Endodermal cell (in vitro differentiated cells): ENCODE measurements at places on chromosomes 1 and 21. TPM values are rescaled to one million over a fixed set of nuclear protein-coding genes. Genes with fewer than 3 reads are reported as not detected.

GRCh38 chr1:172448995-172449584 is 5.2 kb upstream of the PIGC start:
- no peak overlapping the region for H3K27ac ChIP-seq
- H3K4me3 ChIP-seq = no peak overlapping the region
- DNase-seq = no peak
- no peaks in the 10 kb centered on the region for H3K36me3 ChIP-seq

- no peak for DNase-seq
- H3K4me3 ChIP-seq = no peak overlapping the region
- H3K36me3 ChIP-seq = no peaks in the 10 kb centered on the region
- no peak overlapping the region for H3K27ac ChIP-seq
Measured at GRCh38 chr1:24454673-24455072, 39.1 kb downstream of the NIPAL3 start.

GRCh38 chr1:201516511-201517127 is 9.7 kb upstream of the CSRP1 start:
- H3K27ac ChIP-seq = no peak overlapping the region
- H3K4me1 ChIP-seq = peaks cover 25% of the 10 kb centered on the region
- H3K27me3 ChIP-seq = no peaks in the 10 kb centered on the region
- no peak overlapping the region for H3K4me3 ChIP-seq
- no peaks in the 10 kb centered on the region for H3K36me3 ChIP-seq
- no peak for DNase-seq

GRCh38 chr1:86498281-86498680 is 29.6 kb downstream of the CLCA1 start:
- H3K36me3 ChIP-seq = no peaks in the 10 kb centered on the region
- H3K4me3 ChIP-seq = no peak overlapping the region
- peaks cover 8% of the 10 kb centered on the region for H3K4me1 ChIP-seq
- no peak for DNase-seq
- no peak overlapping the region for H3K27ac ChIP-seq

GRCh38 chr21:34770576-34770975 is 101.8 kb downstream of the CLIC6 start:
- DNase-seq = no peak
- H3K36me3 ChIP-seq = no peaks in the 10 kb centered on the region
- no peak overlapping the region for H3K4me3 ChIP-seq
- H3K4me1 ChIP-seq = no peaks in the 10 kb centered on the region
- H3K27ac ChIP-seq = no peak overlapping the region
- H3K27me3 ChIP-seq = no peaks in the 10 kb centered on the region

GRCh38 chr1:247459507-247459906 is 1.6 kb upstream of the OR2B11 start:
- no peak overlapping the region for H3K4me3 ChIP-seq
- no peaks in the 10 kb centered on the region for H3K4me1 ChIP-seq
- H3K27ac ChIP-seq = no peak overlapping the region

- no peaks in the 10 kb centered on the region for H3K4me1 ChIP-seq
- H3K27me3 ChIP-seq = no peaks in the 10 kb centered on the region
- no peak overlapping the region for H3K27ac ChIP-seq
- H3K4me3 ChIP-seq = no peak overlapping the region
- H3K36me3 ChIP-seq = no peaks in the 10 kb centered on the region
- DNase-seq = no peak
Measured at GRCh38 chr1:30083800-30084464, 639.5 kb downstream of the MATN1 start.

GRCh38 chr1:181386340-181386739 is 97.0 kb upstream of the CACNA1E start:
- H3K27ac ChIP-seq = no peak overlapping the region
- no peaks in the 10 kb centered on the region for H3K4me1 ChIP-seq
- no peak for DNase-seq
- no peaks in the 10 kb centered on the region for H3K36me3 ChIP-seq

DNA sequence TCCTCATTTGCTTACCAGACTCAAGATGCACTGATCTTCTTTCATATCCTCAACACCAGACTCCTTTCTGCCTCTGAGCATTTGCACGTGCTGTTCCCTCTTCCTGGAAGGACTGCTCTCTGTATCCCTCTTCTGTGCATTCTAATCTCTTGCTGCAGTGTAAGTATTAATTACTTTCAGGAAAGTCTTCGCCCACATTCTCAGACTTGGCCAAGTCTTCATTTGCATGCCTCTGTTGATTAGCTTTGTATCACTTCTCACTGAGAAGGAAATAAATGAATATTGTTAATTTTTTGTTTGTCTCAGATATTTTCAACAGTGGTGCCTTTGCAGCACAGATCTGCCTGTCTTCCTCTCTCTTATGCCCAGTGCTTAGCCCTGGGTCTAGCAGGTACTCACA is 50.3 kb upstream of the RAB3GAP2 start:
- H3K4me3 ChIP-seq = no peak overlapping the region
- DNase-seq = no peak
- peaks cover 36% of the 10 kb centered on the region for H3K27me3 ChIP-seq
- no peaks in the 10 kb centered on the region for H3K4me1 ChIP-seq
- no peaks in the 10 kb centered on the region for H3K36me3 ChIP-seq
- no peak overlapping the region for H3K27ac ChIP-seq

DNA sequence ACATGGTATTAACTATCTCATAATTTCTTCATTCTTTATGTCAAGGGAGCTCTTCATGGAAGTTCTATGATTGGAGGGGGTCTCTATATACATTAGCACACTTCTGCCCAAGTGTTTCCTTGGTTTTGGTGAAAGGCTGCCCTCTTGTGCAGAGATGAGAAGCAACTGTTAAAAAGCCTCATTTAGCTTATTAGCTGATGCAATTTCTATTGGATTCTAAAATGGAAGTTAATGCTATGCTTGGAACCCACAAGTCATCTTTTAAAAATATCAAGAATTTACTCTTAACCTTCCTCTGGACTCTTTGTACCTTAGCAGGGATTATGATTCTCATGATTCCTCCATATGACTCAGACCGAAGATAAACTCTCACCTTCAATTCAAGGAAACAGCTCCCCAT is 328.9 kb downstream of the PTBP2 start:
- H3K27ac ChIP-seq = no peak overlapping the region
- H3K27me3 ChIP-seq = no peaks in the 10 kb centered on the region
- H3K4me3 ChIP-seq = no peak overlapping the region
- no peaks in the 10 kb centered on the region for H3K36me3 ChIP-seq
- no peaks in the 10 kb centered on the region for H3K4me1 ChIP-seq

- H3K36me3 ChIP-seq = no peaks in the 10 kb centered on the region
- peak overlapping the region; percentile 58 for H3K27ac ChIP-seq
- DNase-seq = no peak
- no peaks in the 10 kb centered on the region for H3K27me3 ChIP-seq
- H3K4me1 ChIP-seq = peaks cover 3% of the 10 kb centered on the region
- peak overlapping the region; percentile 70 for H3K4me3 ChIP-seq
Measured at GRCh38 chr21:19541602-19542001, 1138.0 kb upstream of the TMPRSS15 start.

DNA sequence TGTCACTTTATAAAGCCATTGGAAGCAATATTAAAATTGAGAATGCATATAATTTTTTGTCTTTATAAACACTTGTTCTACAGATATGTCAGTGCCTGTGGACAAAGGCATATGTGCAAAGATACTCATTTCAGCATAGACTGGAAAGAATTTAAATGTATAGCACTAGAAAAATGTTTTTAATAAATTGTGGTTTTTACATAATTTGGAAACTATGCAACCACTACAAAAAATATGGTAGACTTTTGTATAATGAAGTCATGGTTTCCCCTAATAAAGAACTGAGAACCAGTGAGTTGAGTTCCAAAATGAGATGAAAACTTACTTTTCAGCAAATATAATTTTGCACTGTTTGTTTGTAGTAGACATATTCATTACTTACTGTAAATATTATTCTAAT is 48.5 kb downstream of the BRINP3 start:
- no peaks in the 10 kb centered on the region for H3K4me1 ChIP-seq
- no peak overlapping the region for H3K27ac ChIP-seq
- H3K36me3 ChIP-seq = no peaks in the 10 kb centered on the region
- H3K4me3 ChIP-seq = no peak overlapping the region

DNA sequence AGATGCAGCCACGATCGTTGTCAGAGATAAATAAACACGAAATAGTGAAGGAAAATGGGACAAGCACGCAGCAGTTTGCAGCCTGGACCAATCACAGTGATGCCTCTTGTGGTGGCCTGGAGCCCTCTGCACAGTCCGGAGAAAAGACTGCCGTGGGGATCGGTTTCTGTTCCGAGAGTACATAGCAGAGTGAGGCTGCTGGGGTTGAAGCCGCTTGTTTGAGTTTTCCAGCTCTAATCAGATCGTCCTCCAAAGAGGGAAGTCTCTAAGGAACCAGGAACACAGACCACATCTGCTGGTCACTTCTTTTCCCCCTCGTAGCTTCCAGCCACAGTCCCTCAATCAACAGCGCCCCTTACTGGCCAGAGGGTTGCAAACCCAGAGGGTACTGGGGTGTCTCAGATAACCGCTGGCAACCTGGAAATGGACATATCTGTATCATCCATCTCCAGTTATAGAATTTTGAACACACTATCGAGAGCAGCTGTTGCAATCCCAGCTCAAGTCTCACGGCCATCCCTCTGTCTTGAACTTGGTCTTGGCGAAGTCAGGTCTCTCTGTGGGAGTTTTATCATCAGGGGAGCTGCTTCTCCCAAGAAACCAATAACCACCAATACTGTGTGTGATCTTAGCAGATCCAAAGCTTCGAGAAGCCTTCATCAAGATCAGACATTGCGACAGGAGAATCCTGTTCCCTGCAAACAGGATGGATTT is 57.4 kb downstream of the OLIG1 start:
- DNase-seq = peak; percentile 94
- H3K36me3 ChIP-seq = no peaks in the 10 kb centered on the region
- H3K4me1 ChIP-seq = no peaks in the 10 kb centered on the region
- H3K27me3 ChIP-seq = peaks cover 40% of the 10 kb centered on the region
- H3K4me3 ChIP-seq = peak overlapping the region; percentile 74

DNA sequence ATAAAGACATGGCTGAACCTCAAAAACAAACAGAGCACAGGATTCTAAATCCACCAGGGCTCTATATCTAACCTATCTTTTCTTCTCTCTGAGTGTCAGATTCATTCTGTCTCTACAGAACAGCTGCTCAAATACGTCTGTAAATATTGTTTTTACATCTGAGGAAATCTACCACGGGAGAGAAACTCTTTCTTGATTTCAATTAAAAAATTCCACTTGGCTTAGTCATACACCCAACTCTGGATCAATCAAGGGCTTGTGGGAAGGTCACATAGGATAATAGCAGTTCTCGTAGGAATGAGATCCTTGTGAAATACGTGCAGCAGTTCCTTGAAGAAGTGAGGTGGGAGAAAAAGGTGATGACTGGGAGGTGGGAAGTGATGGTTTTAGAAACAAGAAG is 1355.7 kb upstream of the ADGRL2 start:
- no peaks in the 10 kb centered on the region for H3K36me3 ChIP-seq
- H3K4me1 ChIP-seq = no peaks in the 10 kb centered on the region
- H3K27me3 ChIP-seq = no peaks in the 10 kb centered on the region
- no peak for DNase-seq

- H3K27ac ChIP-seq = no peak overlapping the region
- peaks cover 25% of the 10 kb centered on the region for H3K27me3 ChIP-seq
- H3K4me1 ChIP-seq = peaks cover 3% of the 10 kb centered on the region
- no peak for DNase-seq
- H3K4me3 ChIP-seq = no peak overlapping the region
Measured at GRCh38 chr1:186682736-186683135, 2.5 kb upstream of the PTGS2 start.

DNA sequence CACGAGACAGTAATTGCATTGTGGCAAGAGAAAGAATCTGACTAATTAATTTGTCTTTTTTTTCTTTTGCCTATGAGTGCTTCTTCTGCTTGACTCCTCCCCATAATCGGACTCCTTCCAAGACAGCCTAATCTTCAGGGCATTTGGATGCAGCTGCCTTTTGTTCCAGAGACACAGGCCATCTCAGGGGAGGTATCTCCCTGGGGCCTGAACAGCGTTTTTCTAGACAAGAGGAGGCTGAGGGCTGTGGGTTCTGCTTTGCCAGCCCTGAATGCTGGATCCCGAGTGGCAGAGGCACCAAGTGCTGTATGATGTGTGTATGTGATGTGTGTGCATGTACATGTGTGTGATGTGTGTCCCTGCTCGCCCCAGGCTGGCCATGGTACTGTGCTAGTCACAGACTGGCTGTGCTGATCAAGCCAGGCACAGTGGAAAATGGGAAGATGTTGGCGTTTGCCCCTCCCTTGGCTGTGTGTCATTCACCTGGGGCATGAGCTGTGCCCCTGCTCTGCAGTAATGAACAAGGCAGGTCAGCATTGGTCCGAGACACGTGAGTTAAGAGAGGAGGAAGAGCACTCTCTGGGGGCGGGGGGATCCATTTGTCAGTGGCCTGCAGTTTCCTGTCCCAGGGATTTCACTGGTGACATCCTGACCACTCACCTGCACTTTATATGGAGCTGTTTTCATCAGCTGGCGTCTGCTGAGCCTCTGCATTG is 77.2 kb downstream of the ADARB1 start:
- H3K36me3 ChIP-seq = no peaks in the 10 kb centered on the region
- H3K27ac ChIP-seq = no peak overlapping the region
- H3K4me3 ChIP-seq = no peak overlapping the region
- no peaks in the 10 kb centered on the region for H3K27me3 ChIP-seq

GRCh38 chr1:172414331-172414730 is 6.2 kb upstream of the C1orf105 start:
- H3K27me3 ChIP-seq = no peaks in the 10 kb centered on the region
- no peaks in the 10 kb centered on the region for H3K36me3 ChIP-seq
- H3K4me3 ChIP-seq = no peak overlapping the region
- H3K4me1 ChIP-seq = no peaks in the 10 kb centered on the region
- no peak overlapping the region for H3K27ac ChIP-seq

- DNase-seq = peak; percentile 68
- H3K4me3 ChIP-seq = peak overlapping the region; percentile 60
- no peak overlapping the region for H3K27ac ChIP-seq
- no peaks in the 10 kb centered on the region for H3K4me1 ChIP-seq
- no peaks in the 10 kb centered on the region for H3K36me3 ChIP-seq
Measured at GRCh38 chr1:5646486-5647149, 345.6 kb downstream of the NPHP4 start.

DNA sequence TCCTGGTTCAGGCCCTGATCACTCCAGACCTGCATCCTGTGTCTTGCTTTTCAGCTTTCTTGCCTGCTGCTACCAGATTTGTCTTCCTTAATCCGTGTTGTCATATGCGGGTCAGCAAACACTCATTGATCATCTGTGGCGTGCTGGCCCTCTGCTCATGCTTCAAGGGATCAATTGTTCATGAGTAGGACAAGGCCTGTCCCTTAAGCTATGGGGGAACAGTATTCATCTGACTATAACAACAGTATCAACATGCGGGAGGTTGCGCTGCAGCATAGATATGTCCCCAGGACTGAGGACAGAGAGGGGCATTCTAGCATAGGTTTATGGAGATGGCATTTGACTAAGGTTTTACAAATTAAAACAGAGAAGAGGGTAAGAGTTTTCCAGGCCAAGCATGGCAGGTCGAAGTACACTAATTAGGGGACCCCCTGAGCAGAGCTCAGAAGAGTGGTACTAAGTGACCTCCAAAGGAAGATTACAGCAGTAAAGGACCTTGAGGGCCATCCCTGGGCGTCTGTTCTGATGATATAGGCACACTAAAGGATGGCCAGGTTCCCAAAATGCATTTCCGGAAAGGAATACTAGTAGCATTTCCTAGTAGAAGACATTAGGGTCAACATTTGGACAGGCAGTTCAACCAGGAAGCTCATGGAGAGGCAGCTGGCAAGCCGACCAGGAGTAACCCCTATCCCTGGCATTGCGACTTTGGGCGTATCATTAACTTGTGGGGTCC is 811 bp upstream of the ZNF672 start:
- no peak for DNase-seq
- H3K36me3 ChIP-seq = no peaks in the 10 kb centered on the region
- H3K27me3 ChIP-seq = peaks cover 16% of the 10 kb centered on the region
- no peaks in the 10 kb centered on the region for H3K4me1 ChIP-seq
- peak overlapping the region; percentile 29 for H3K27ac ChIP-seq

The NBPF8 gene
- 10.0 to 21.5 TPM (median 20.4 TPM) in 3 replicates for total RNA-seq

The TRAF3IP3 gene
- not detected in 2 replicates for total RNA-seq

The ST6GALNAC3 gene
- 5.9 and 6.3 TPM in 2 replicates for total RNA-seq

The RSPH1 gene
- 0.80 to 2.3 TPM (median 2.2 TPM) in 3 replicates for total RNA-seq

The TDRKH gene
- 13.3 and 15.0 TPM in 2 replicates for total RNA-seq

The RIPPLY3 gene
- total RNA-seq = 27.5 to 31.1 TPM (median 28.0 TPM) in 3 replicates

The NHLH1 gene
- 0.38 and 0.57 TPM in 2 replicates for total RNA-seq

The SELP gene
- total RNA-seq = not detected in 2 replicates

The ACADM gene
- total RNA-seq = 61.2 and 63.5 TPM in 2 replicates
